ENCODE measurements at places on chromosomes 3 and 15. TPM values are rescaled to one million over a fixed set of nuclear protein-coding genes. Genes with fewer than 3 reads are reported as not detected.

The TMCO5A gene
- total RNA-seq: not detected

The SAMMSON gene
- total RNA-seq: not detected

The RTP3 gene
- not detected for total RNA-seq

The MAGEL2 gene
- total RNA-seq: 0.73 TPM

The TIMP4 gene
- 3.2 TPM for total RNA-seq

The IQCF5 gene
- not detected for total RNA-seq

The CFAP161 gene
- not detected for total RNA-seq

The OXSR1 gene
- total RNA-seq: 51.3 TPM

The FMN1 gene
- total RNA-seq: 2.5 TPM

The PLSCR5 gene
- not detected for total RNA-seq

The CYB561D2 gene
- 32.3 TPM for total RNA-seq

The SI gene
- total RNA-seq: not detected

The ITIH1 gene
- 0.17 TPM for total RNA-seq

The AADACL2 gene
- not detected for total RNA-seq

The SEMA3B gene
- 25.6 TPM for total RNA-seq

The GOLGA6D gene
- total RNA-seq: not detected

The STX19 gene
- total RNA-seq: 0.07 TPM

The C2CD4A gene
- 1.4 TPM for total RNA-seq

The KBTBD13 gene
- total RNA-seq: not detected

The LSM3 gene
- total RNA-seq: 2.3 TPM

The SPINK8 gene
- total RNA-seq: not detected

The CPNE9 gene
- not detected for total RNA-seq

The DPPA2 gene
- total RNA-seq: not detected

The SLC28A1 gene
- not detected for total RNA-seq

The GOLGA8R gene
- 2.9 TPM for total RNA-seq

The PATL2 gene
- 0.33 TPM for total RNA-seq

The THSD4 gene
- 120 TPM for total RNA-seq

The LRRC31 gene
- not detected for total RNA-seq

The NPAP1 gene
- not detected for total RNA-seq

The NBEAL2 gene
- total RNA-seq: 8.0 TPM

The NRG4 gene
- total RNA-seq: 0.20 TPM

The SLC51A gene
- total RNA-seq: not detected

The RBM15B gene
- 40.6 TPM for total RNA-seq

The CFAP44 gene
- 4.2 TPM for total RNA-seq

The MAGI1 gene
- total RNA-seq: 41.3 TPM

The NAALADL2 gene
- 13.9 TPM for total RNA-seq

The GOLGA8S gene
- 0.10 TPM for total RNA-seq

The SUCNR1 gene
- total RNA-seq: 51.2 TPM

The MIX23 gene
- 27.2 TPM for total RNA-seq

The KNG1 gene
- total RNA-seq: not detected

The ST6GAL1 gene
- 22.6 TPM for total RNA-seq

The MORC1 gene
- not detected for total RNA-seq

The GOLGA8G gene
- not detected for total RNA-seq

The MEX3B gene
- total RNA-seq: 11.9 TPM

The GPR87 gene
- total RNA-seq: not detected

The TMEM40 gene
- not detected for total RNA-seq

The TBC1D5 gene
- 80.4 TPM for total RNA-seq

The PTPRG gene
- total RNA-seq: 72.5 TPM

The ISLR2 gene
- 0.10 TPM for total RNA-seq

The POLR2M gene
- total RNA-seq: 308 TPM

The CHST13 gene
- total RNA-seq: not detected

The SH2D7 gene
- not detected for total RNA-seq

The STXBP5L gene
- not detected for total RNA-seq
